ENCODE measurements at places on chromosomes 4 and X.

GRCh38 chrX:39477762-39478120 lies 620.0 kb downstream of the BCOR start:
- DNase-seq, result no peak

GRCh38 chrX:2697741-2698299 lies 6.7 kb downstream of the CD99 start:
- DNase-seq, result peak; percentile 42

- no peak for DNase-seq
Observed at GRCh38 chrX:116238093-116238492, 67.5 kb downstream of the AGTR2 start.

- no peak for DNase-seq
Observed at GRCh38 chrX:72371405-72371804, 65.7 kb upstream of the CITED1 start.

DNA sequence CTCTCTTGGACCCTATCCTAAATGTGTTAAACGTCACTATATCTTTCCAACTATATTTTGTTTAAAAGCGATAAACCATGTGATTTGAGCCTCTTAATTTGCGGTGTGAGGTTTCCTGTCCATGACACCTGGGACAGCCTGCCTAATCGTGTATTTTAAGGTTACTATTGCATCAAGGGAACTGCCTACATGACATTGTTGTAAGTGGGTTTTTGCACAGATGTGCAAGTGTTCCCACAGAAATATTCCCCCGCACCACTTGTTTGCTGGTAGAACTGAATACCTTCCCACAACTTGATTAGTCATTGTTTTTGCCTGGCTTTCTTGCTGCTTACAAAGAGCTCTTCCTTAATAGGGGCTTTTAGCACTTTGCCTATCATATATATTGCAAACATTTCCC lies 5.1 kb upstream of the FAM184B start:
- DNase-seq, result no peak

GRCh38 chr4:136863756-136864155 lies 668.5 kb downstream of the PCDH18 start:
- DNase-seq, result no peak

Measured in activated CD4-positive, alpha-beta T cell treated with anti-CD3 and anti-CD28 coated beads, Interleukin-10, Interleukin-2, amounts not matched to agents 100 ng/mL and 50 ng/mL, durations not matched to agents 16 hours and 8 hours (primary cell).